Activated T-cell treated with anti-CD3 and anti-CD28 coated beads, Interleukin-2, amount 50 U/mL, for 72 hours (primary cell): ENCODE measurements at places on chromosomes 1 and 21.

DNA sequence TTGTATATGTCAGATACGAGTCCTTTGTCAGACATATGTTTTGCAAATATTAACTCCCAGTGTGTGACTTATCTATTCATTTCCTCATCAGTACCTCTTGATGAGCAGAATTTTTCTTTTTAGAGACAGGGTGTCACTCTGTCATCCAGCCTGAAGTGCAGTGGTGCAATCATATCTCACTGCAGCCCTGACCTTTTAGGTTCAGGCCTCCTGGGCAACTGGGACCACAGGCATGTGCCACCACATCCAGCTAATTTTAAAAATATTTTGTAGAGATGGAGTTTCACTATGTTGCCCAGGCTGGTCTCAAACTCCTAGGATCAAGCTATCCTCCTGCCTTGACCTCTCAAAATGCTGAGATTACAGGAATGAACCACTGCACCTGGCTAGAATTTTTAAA lies 93.0 kb downstream of the HLCS start:
- no peak for DNase-seq

DNA sequence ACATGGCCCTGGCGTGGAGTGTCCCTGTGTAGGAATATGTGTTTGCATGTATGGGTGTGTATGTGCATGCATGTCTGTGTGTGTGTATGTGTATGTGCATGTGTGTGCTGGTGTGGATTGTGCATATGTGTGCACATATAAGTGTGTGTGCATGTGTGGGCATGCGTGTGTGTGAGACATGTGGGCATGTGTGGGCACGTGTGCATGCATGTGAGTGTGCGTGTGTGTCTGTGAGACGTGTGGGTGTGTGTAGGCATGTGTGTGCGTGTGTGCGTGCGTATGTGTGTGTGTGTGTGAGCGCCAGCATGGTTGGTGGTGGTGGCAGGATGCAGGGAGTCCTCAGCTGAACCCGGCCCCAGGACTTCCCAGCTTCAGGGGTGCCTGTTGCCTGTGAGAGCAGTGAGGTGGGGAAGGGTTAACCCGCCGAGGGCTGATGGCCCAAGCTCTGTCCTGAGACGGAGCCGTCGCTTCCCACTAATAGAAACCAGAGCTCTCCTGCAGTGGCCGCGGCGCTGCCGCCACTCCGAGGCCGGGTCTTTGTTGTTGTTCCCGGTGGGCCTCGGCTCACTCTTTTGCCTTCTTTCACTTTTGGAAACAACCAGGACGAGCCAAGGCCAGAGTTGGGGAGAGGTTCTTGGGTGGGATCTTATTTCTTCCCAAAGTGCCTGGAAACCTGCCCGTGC lies 143.6 kb upstream of the ARHGEF16 start:
- DNase-seq: no peak

- no peak for DNase-seq
Measured at GRCh38 chr1:222543817-222544216, 4.1 kb downstream of the HHIPL2 start.

DNA sequence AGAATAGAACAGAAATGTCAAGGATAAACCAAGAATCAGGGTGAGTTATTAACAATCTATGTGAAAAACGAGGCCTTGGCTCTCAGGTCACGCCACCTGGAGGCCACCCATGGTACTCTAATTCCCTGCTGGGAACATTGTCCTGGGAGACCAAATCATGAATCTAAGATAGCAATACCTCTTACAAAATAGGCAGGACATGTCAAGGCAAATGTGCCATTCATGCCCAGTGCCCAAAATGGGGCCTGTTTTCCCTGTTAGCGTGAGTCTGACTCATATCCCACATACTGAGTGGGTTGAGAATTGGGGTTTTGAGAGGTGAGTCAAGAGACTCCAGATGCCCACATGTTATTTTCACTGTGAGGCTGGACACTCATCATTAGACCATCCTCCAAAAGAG lies 380.8 kb downstream of the HHIPL2 start:
- DNase-seq: peak; percentile 28

- no peak for DNase-seq
Measured at GRCh38 chr1:9842781-9843575, 19.2 kb upstream of the CLSTN1 start.

GRCh38 chr21:42616446-42616845 lies 37.0 kb upstream of the PDE9A start:
- peak; percentile 8 for DNase-seq

DNA sequence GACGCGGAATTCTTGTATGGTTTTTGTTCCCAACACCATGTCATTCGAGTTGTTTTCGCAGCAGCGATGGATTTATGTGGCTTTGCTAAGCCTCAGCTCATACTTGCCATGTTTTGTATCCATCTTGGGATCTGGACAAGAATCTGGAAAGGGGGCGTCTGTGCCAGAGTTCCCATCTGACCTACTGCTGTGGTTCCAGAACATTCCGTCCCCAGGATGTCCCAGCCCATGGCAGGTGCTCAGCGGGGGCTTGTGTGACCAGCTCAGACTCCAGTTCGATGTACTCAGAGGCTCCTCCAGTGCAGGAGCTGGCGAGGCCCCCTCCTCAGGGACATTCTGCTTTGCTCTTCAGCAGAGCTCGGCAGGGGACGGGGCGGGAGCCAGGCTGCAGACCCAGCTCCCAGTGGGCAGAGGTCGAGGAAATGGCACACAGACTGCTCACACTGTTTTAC lies 24.0 kb upstream of the ADARB1 start:
- no peak for DNase-seq

DNA sequence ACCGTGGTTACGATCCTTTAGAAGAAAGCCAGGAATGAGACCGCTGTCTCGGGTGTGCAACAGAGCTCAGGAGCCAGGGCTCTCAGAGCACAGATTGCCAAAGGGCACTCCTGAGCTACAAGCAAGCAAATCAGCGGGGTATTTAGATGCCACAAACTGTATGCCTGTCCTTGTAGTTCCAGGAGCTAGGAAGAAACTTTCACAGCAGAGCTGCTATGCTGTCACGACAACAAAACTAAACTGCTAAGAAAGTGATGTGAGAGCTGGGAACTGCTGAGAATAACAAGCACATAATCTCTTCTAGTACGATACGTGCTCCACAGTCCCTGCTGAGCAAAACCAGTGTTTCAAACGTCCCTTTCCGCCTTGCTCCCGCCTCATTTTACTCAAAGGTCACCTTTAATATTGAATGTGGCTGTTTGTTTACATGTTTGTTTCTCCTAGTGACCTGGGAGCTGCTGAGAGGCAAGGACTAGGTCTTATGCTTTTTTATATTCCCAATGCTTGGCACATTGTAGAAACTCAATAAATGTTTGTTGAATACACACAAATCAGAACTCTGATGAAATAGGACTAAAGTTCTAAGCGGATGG lies 14.7 kb downstream of the GREM2 start:
- no peak for DNase-seq

- no peak for DNase-seq
Measured at GRCh38 chr1:184445997-184446396, 59.2 kb downstream of the C1orf21 start.

GRCh38 chr21:15061279-15061678 lies 3.5 kb downstream of the NRIP1 start:
- no peak for DNase-seq

- no peak for DNase-seq
Measured at GRCh38 chr1:172821609-172822274, 162.8 kb downstream of the FASLG start.

DNA sequence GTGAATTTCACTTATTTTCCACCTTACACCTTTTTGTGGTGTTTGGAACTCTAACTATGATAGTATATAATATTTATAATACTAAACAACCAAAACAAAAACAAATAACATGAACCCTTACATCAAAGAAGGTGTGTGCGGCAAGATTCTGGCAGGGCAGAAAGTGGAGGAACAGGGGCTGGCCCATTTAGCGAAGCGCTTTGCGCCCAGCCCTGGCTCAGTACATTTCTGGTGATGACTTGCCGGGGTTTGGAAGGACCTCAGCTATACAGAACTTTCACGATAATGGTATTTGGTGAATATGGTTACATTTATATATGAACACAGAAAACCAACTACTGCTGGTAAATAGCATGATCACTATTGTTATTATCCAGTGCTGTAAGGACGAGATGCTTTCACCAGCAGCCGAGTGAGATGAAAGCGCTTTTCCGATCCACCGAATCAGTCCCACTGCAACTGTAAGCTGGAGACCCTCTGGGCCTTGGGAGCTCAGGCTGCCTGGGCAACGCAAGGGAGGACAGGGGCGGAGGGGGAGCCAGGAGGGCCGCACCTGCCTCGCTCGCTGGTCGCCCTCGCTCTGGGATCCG lies 63.9 kb downstream of the CD247 start:
- peak; percentile 46 for DNase-seq

GRCh38 chr1:63739452-63739851 lies 34.4 kb upstream of the ROR1 start:
- no peak for DNase-seq

DNA sequence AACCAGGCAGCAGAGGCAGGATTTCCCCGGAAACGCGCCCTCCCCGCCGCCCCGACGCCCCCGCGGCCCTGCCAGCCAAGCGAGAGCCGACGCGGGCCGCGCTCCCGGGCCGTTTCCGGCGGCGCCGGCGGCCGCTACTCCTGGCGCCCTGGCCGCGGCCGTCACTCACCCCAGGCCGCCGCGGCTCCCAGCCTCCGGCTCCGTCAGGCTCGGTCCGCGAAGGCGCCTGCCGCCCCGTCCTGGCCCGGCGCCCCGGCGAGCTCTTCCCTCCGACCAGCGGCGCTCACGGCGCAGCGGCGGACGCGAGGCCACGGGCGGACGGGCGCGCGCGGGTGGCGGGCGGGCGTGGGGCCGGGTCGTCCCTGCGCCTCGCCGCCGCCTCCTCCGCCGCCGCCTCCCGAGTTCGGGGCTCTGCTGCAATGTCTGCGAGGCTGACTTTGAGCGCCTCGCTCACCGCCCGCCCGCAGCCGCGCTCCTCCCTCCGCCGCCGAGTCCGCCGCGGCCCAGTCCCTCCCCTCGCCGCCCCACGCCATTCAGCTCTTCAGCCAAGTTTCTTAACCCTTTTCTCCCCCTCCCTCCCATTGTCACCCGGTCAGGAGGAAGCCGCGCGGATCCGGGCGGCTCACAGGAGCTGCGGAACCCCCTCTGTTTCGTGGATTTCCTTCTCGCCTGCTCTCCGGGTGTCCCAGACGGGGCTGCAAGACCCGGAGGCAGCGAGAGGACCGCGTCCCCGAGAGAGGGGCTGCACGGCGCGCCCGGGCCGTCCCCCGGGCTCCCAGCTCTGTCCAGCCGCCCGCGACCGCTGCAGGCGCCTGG lies at the start of gene NRIP1:
Gene NRIP1 (minus strand): TSS at position 425 of the 816 bp plus-strand sequence. CDS start 96,808 bp downstream, outside the sequence.
- DNase-seq: peak; percentile 86

GRCh38 chr1:88891951-88892340 lies 579 bp upstream of the GTF2B start:
- no peak for DNase-seq

- no peak for DNase-seq
Measured at GRCh38 chr1:38138498-38139233, 92.1 kb upstream of the POU3F1 start.

- DNase-seq: no peak
Measured at GRCh38 chr1:72634946-72635345, 352.6 kb upstream of the NEGR1 start.

GRCh38 chr1:33122483-33123178 lies 41.7 kb downstream of the AZIN2 start:
- no peak for DNase-seq

DNA sequence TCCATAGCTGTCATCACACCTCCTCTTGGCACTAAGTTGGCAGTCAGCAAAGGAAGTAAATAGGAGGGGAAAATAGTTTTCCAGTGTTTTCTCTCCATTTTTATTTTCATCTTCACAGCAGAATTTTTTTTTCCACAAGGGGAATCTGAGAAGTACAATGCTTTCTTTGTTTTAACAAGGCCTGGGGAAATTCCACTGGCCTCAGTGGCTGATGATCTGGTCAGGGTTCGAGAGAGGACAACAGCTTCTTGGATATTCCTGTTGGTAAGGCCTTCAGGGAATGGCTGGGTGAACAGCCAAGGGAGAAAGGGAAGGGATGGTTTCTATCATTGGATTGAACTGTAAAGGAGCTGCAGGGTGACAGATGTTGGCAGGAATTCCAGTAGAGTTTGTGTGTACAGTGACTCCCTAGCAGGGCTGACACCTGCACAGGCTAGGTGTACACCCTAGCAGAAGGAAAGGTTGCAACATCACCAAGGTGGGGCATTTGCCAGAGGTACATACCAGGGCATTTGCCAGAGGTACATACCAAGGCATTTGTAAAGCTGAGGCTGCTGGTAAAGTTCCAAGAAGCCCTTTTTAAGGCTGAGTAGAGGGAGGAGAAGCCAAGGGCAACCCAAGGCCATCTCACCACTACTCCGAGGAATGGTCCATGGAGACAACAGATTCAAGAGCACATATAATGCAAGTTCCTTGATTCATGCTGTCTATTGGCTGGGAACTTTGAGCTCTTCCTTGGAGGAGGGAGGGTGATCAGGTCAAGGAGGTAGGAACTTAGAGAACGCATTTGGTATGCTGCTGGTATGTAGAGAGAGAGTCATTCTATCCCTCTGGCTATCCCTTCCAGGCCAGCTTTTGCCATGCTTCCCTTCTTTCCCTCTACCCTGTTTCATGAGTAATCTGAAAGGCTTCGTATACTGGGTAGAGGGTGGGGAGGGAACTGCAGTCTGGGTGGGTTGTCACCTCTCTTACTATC lies 3.1 kb downstream of the GJA5 start:
- no peak for DNase-seq

- no peak for DNase-seq
Measured at GRCh38 chr1:214292322-214292721, 11.4 kb downstream of the SMYD2 start.
